ENCODE measurements at places on chromosomes 2 and 18.

- DNase-seq, result no peak
Observed at GRCh38 chr2:232875256-232876121, 5.4 kb downstream of the SNORC start.

- no peak for DNase-seq
Observed at GRCh38 chr2:135150725-135151124, 98.6 kb downstream of the RAB3GAP1 start.

GRCh38 chr2:127200962-127201361, 19.1 kb downstream of the CYP27C1 start:
- no peak for DNase-seq

- DNase-seq, result no peak
Observed at GRCh38 chr2:139077099-139077737, 297.0 kb upstream of the NXPH2 start.

GRCh38 chr2:229027353-229028105, 243.6 kb downstream of the PID1 start:
- no peak for DNase-seq

DNA sequence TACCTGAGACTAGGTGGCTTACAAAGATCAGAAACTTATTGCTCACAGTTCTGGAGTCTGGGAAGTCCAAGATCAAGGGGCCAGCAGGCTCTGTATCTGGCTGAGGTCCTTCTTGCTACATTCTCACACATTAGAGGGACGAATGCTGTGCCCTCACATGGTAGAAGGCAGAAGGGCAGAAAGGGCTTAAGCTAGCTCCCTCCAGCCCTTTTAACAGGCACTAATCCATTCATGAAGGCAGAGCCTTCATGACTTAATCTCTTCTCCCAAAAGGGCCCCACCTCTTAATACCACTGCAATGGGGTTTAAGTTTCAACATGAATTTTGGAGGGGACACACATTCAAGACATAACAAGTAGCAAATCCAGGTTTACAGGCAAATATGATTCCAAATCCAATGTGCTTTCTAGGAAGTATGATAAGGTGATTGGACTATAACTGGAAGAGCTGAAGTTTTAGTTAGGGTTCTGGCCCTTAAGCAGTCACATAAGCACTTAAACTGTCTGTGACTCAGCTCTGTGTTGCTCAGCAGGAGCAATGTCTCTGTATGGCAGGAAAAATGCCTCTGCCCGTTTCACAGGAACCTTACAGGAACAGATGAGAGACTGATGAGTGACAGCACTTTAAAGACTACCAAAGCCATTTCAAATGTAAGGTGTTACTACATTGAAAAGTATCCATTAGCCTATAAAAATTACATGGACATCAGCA, 119.6 kb upstream of the PTPRM start:
- DNase-seq, result no peak

- no peak for DNase-seq
Observed at GRCh38 chr2:88400037-88400767, 52.3 kb downstream of the FOXI3 start.

DNA sequence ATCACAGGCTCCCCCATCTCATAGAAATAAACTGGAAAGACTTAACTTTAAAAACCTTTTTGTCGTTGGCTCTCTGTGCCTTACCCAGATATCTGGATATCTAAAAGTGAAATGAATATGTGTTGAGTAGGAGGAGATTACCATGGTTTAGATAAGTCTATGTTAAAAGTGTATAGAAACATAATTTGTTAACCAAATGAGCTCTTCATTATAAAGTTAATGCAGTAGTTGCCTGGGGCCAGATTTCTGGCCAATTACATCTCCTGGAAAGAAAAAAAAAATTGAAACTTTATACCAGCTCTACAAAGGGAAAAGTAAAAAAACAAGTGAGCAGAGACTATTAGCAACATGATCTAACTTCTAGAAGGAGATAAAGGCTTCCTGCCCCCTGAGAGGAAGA, 259.6 kb upstream of the UBE2E3 start:
- DNase-seq, result no peak

GRCh38 chr2:30577151-30577550, 130.1 kb downstream of the LCLAT1 start:
- DNase-seq, result no peak

DNA sequence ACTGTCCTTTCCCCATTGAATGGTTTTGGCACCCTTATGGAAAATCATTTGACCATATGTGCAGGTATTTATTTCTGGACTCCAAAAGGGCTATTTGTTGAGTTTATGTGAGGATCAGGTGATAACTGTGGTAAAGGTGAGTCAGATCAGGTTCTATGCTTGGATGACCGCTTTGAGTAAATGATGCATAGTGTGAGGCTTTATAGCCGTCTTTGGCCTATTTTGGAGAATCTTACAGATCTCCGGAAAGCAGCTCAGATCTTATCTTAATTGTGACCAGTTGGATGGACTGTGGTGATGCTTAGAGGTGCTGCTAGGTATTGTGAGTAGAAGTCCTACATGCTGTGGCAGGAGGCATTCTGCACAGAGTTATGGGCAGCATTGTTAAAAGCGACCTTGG, 126.2 kb downstream of the METTL8 start:
- DNase-seq, result no peak

GRCh38 chr2:239388236-239389151, 12.3 kb downstream of the HDAC4 start:
- DNase-seq, result no peak

GRCh38 chr18:770583-770961, 41.5 kb downstream of the YES1 start:
- no peak for DNase-seq

GRCh38 chr2:99886418-99886817, 256.0 kb downstream of the AFF3 start:
- no peak for DNase-seq

DNA sequence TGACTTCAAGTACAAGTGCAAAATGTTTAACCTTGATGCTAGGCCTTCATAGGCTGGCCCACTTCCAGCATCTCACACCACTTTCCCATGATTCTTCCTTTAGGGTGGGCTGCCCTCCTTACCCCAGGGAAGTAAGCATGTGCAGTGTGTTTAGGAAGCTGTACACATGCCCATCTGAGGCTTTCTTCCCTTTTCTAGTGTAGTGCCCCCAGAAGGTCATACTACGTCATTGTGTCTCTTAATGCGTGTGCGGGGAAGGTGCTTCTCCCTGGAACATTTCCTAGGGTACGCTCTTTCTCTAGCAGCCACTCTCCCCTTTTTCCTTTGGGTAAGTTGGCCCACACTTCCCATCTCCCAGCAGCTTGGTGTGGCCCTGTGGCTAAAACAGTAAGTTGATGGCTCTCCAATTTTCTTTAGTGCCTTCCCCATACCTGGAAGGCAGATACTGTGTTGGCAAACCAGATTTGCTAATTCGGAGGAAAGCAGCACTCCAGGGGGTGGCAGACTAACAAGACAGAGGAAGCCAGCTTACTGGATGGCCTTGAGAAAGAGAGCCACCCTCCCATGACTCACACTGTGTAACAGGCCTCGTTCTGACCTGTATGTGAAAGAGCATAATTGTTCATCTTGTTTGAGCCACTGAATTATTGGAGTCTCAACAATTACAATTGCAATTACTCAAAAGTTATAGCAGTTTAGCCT, 1.1 kb upstream of the SULT6B1 start:
- DNase-seq, result no peak

- no peak for DNase-seq
Observed at GRCh38 chr2:32806857-32807256, 139.9 kb upstream of the LTBP1 start.

DNA sequence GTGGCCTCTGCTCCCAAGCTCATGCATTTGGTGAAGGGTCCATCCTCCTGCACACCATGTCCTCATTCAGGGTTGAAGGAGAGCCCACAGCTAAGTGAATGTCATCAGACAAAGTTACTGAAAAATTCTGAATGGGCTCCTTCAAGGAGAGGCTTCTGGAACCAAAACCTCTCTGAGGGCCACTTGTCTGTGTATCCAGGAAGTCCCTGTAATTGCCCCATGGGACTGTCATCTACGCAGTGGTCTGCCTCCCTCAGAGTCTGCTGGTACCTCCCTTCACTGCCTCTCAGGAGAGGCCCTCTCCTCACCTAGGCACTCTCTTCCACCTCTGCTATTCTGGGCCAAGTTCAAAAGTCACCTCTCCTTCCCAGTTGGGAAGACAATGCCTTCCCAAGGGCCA, 68.0 kb downstream of the SLC4A5 start:
- DNase-seq, result no peak

DNA sequence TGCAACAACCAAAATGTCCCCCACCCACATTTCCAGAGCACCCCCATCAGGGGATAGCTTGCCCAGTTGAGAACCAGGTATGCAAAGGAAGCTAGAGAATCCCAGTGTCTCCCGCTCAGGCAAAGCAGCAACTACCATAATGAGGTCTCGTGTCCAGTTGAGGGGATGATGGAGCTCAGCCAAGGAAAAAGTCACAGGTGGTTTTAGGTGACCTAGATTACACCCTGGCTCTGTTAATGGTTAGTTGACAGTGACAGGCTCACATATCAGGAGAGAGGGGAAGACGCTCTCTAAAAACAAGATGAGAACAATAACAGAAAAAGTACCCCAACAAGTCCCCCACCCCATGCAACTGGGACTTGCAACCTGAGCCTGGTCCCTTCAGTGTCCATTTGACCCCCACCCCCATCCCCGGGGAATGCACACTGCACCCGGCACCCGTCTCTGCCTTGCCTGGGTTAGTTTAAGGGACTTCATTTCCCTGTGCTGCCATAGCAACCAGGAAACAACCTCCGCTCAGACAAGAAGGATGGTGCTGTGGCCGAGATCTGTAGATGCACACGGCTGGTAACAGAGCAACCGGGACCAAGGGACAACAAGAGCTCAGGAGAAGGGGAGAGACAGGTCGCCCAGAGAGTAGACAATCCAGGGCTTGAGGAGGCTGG, at the start of gene KIAA2012:
Gene KIAA2012 (plus strand): TSS at position 519 of the 665 bp plus-strand sequence. CDS start 373 bp downstream, outside the sequence.
- no peak for DNase-seq

- no peak for DNase-seq
Observed at GRCh38 chr2:171793691-171794678, 100.1 kb downstream of the SLC25A12 start.

- DNase-seq, result no peak
Observed at GRCh38 chr2:148640767-148641166, 3.8 kb upstream of the EPC2 start.

GRCh38 chr2:67839242-67839641, 223.6 kb downstream of the C1D start:
- DNase-seq, result no peak

DNA sequence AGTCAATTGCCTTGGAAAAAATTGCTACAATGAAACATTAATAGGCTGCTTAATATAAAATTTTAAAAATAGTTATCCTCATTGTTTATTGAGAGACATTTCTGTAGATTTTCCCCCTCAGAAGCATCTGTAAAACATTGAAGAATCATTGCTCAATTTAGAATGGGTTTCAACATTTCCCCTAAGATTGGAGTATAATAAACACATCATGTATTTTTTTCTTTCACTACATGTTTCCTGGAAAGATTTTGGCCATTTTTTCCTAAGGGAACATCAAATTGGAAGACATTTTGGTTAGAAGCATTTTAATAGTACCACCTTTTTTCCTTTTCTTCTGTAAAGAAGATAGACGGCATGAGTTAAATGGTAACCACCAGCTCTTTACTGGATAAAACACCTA, 443.2 kb upstream of the SPHKAP start:
- DNase-seq, result no peak

- peak; percentile 76 for DNase-seq
Observed at GRCh38 chr2:108621087-108621559, 86.9 kb downstream of the LIMS1 start.

- DNase-seq, result peak; percentile 65
Observed at GRCh38 chr2:200862532-200863000, 1.9 kb downstream of the CLK1 start.

DNA sequence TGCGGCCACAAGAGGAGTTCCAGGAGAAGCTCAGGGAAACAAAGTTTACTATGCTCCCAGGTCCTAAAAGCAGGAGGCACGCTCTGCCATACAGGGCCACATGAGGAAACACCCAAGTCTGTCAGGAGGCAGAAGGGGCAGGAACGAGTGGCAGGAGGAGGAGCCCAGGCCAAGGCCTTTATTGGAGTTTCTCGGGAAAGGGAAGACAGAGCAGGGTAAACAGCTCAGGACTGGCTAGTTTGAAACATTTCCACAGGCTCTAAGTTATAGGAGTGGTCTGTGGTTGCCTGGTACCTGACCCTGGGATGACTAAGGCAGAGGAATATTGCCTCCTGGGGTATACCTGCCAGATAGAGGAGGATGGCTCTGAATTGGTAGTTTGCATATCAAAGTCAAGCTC, 3.7 kb upstream of the ZNF638 start:
- no peak for DNase-seq

- DNase-seq, result no peak
Observed at GRCh38 chr18:48020337-48021250, 90.1 kb upstream of the SMAD2 start.

DNA sequence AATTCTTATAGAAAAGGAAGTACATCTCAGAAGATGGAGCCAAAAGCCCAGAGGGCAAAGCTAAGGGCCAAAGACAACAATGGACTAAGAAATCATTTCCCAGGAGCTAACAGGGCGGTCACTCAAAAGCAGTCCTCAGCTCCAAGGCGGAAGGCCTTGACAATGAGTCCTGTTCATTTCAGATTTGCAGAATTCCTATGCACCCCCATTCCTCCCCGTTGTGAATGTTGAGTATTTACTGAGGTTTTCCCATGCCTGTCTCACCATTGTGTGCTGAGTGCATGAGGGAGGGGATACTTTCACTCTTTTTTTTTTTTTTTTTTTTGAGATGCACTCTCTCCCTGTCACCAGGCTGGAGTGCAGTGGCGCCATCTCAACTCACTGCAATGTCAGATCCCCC, 18.8 kb upstream of the DTNB start:
- no peak for DNase-seq

DNA sequence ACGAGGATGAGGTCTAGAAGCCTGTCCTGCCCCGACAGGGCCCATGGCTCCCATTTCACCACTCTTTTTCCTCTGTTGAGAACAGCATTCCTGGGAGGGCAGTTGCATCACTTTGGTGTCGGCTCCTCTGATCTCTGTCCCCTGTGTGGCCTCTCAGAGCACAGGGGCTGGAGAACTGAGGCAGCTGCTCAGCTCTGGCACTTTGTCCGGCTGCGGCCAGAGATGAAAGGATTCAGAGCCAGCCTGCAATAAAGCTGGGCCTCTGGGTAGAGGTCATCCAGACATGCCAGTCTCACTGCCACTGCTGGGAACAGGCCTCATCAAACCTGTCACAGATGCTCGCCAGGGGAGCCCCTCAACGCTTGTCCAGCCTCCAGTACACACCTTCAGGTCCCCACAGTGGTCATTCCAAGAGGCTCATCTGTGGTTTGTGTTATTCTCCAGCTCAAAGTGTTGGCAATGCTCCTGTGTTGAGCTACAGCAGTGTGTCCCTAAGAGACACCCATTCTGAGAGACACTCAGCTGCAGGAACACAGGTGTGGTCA, 13.1 kb upstream of the ROCK2 start:
- DNase-seq, result no peak

DNA sequence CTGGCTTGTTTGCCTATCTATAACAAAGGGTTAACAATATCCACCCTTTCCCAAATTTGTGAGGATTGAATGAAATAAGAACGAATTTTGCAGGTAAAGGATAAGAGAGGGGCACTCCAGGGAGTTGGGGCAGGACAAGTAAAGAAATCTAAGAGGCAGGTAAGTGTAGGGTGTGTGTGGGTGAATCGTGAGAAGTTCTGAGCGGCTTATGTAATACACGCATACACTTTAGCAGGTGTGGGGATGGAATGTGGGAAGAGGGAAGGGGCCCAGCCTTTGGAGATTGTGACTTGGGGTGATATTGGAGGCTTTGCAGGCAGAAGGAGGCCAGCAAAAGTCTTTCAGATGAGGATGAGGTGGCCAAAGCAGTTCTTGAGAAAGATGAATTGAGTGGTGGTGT, 83.2 kb upstream of the AQP4 start:
- no peak for DNase-seq

GRCh38 chr2:26563686-26564085, 77.5 kb downstream of the CIB4 start:
- DNase-seq, result no peak

- no peak for DNase-seq
Observed at GRCh38 chr2:177433402-177433801, 40.8 kb downstream of the AGPS start.

All from activated CD4-positive, alpha-beta T cell treated with anti-CD3 and anti-CD28 coated beads for 4 hours (primary cell).